DND-41 (cell line): ENCODE measurements at places on chromosomes 4 and X.

DNA sequence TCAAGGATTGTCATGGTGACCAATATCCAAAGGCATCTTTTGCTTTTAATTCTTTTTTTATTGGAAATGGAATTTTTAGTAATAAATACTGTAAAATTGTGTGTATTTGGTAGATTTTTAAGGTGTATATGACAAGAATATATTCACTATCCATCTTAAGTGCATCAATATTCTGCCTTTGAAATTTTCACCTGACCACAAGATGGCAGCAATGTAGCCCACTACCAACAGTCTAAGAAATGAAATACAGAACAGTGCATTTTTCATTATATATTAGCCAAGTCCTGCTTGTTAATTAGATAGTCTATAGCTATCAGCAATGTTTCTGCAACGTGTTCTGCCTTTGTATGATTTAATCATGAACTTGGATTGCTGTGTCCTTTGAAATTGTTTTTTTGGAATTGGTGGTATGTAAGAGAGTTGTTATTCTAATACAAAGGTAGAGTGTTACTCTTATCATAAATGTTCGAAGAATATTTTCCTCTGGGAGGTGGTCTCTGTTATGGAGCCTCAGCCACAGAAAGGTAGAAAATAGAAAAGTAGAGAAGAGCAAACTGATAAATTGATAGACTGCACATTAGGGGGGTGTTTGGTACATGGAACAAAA lies 38.2 kb downstream of the HPGDS start:
- peak; percentile 35 for DNase-seq
- H3K27ac ChIP-seq = no peak overlapping the region
- H3K4me1 ChIP-seq = no peaks in the 10 kb centered on the region
- H3K27me3 ChIP-seq = no peaks in the 10 kb centered on the region

DNA sequence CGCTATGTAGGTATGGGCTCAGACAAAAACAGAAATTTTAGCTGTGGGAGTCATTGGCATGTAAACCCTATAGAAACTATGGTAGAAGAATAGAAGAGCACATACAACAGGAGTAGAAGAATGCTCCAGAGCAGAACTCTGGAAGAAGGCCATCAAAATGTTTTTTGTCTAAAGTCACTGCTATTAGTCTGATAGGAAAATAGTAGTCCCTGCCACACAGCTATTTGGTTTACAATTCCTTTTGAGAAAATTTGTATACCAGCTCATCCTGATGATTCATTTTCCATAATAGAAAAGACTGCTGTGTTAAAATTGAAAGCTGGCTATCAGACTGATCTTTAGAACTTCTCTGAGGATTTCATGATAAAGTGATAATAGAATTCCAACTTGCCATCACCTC lies 32.8 kb upstream of the ADAD1 start:
- H3K27ac ChIP-seq = no peak overlapping the region
- H3K36me3 ChIP-seq = peaks cover 49% of the 10 kb centered on the region; the same call in 1 of the 2 replicates
- H3K4me1 ChIP-seq = no peaks in the 10 kb centered on the region
- DNase-seq = no peak
- no peaks in the 10 kb centered on the region for H3K27me3 ChIP-seq
- H3K4me3 ChIP-seq = no peak overlapping the region

GRCh38 chrX:136271300-136271699 lies 20.1 kb upstream of the MAP7D3 start:
- no peaks in the 10 kb centered on the region for H3K4me1 ChIP-seq
- no peak overlapping the region for H3K4me3 ChIP-seq
- no peaks in the 10 kb centered on the region for H3K27me3 ChIP-seq
- no peaks in the 10 kb centered on the region for H3K36me3 ChIP-seq

- peaks cover 34% of the 10 kb centered on the region for H3K4me1 ChIP-seq
- no peak overlapping the region for H3K4me3 ChIP-seq
- no peaks in the 10 kb centered on the region for H3K27me3 ChIP-seq
- DNase-seq = no peak
- H3K27ac ChIP-seq = no peak overlapping the region
Measured at GRCh38 chr4:6672131-6672530, 21.5 kb upstream of the S100P start.

DNA sequence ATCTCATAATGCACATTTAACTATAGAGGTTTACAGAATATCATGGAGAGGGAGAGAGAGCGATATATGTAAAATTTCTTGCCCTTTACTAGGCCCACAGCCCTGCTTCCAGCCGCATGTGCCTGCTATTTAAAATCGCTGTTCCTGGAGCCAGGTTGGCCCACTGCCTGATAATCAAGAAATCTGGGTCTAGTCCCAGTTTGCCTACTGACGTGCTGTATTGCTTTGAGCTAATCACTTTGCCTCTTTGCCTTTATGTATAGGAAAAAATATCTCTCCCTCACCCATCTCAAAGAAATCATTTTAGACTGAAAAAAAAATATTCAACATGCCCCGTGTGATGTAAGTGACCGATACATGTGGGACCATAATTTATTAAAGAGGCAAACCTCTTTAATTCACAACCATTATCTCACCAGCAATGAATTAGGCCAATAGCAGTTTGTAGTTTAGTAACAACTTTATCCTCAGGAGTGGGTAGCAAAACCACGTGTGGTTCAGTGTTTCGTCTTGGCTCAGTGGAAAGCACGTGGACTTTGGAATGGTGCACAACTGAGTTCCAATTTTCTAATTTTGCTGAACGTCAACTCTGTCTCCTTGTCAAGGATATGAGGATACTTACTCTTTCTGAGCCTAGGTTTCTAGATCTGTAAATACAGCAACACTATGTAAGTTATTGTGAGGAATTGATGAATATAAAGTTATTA lies 62.6 kb downstream of the GRXCR1 start:
- H3K27ac ChIP-seq = no peak overlapping the region
- no peaks in the 10 kb centered on the region for H3K36me3 ChIP-seq
- no peaks in the 10 kb centered on the region for H3K27me3 ChIP-seq
- DNase-seq = no peak

DNA sequence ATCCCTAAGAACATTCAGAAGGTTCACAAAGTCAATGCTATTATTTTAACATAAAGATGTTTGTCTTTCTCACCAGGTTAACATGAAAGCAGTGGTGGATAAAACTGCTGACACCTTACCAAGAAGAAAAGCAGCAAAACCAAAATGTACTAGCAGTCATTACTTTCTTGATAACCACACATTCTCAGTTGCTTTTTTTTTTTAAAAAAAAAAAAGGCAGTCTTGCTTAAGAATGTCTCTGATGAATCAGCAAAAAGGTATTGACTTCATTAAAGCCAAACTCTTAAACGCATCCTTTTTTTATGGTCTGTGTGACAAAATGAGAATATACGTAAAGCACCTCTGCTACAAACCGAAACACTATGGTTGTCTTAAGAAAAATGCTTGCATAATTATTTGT lies 31.9 kb downstream of the CDKL2 start:
- H3K4me1 ChIP-seq = no peaks in the 10 kb centered on the region
- no peaks in the 10 kb centered on the region for H3K36me3 ChIP-seq
- no peaks in the 10 kb centered on the region for H3K27me3 ChIP-seq
- no peak overlapping the region for H3K4me3 ChIP-seq

- H3K27ac ChIP-seq = no peak overlapping the region
- H3K27me3 ChIP-seq = no peaks in the 10 kb centered on the region
- no peak for DNase-seq
- H3K4me3 ChIP-seq = no peak overlapping the region
Measured at GRCh38 chr4:24768604-24769003, 26.8 kb upstream of the SOD3 start.

- no peaks in the 10 kb centered on the region for H3K27me3 ChIP-seq
- no peaks in the 10 kb centered on the region for H3K4me1 ChIP-seq
- no peaks in the 10 kb centered on the region for H3K36me3 ChIP-seq
Measured at GRCh38 chr4:168708108-168708507, 211.3 kb downstream of the PALLD start.

GRCh38 chr4:111562826-111563225 lies 582.4 kb upstream of the FAM241A start:
- H3K36me3 ChIP-seq = no peaks in the 10 kb centered on the region
- no peaks in the 10 kb centered on the region for H3K27me3 ChIP-seq
- no peaks in the 10 kb centered on the region for H3K4me1 ChIP-seq
- no peak for DNase-seq

GRCh38 chrX:15170927-15171326 lies 99.0 kb downstream of the ASB9 start:
- no peak for DNase-seq
- H3K36me3 ChIP-seq = no peaks in the 10 kb centered on the region
- H3K4me1 ChIP-seq = no peaks in the 10 kb centered on the region
- H3K27ac ChIP-seq = no peak overlapping the region

DNA sequence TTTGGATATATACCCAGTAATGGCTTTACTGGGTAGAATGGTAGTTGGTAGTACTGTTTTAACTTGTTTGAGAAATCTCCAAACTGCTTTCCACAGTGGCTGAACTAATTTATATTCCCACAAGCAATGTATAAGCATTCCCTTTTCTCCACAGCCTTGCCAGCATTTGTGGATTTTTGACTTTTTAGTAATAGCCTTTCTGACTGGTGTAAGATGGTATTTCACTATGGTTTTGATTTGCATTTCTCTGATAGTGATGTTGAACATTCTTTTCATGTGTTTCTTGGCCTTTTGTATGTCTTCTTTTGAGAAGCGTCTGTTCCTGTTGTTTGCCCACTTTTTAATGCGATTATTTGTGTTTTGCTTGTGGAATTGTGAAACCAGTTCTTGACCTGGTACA lies 290.5 kb downstream of the BMPR1B start:
- no peak for DNase-seq
- no peaks in the 10 kb centered on the region for H3K27me3 ChIP-seq
- no peak overlapping the region for H3K27ac ChIP-seq
- no peaks in the 10 kb centered on the region for H3K36me3 ChIP-seq

- no peaks in the 10 kb centered on the region for H3K4me1 ChIP-seq
- DNase-seq = no peak
- no peaks in the 10 kb centered on the region for H3K27me3 ChIP-seq
- H3K27ac ChIP-seq = no peak overlapping the region
- no peaks in the 10 kb centered on the region for H3K36me3 ChIP-seq
Measured at GRCh38 chrX:111328858-111329257, 58.6 kb upstream of the CAPN6 start.

DNA sequence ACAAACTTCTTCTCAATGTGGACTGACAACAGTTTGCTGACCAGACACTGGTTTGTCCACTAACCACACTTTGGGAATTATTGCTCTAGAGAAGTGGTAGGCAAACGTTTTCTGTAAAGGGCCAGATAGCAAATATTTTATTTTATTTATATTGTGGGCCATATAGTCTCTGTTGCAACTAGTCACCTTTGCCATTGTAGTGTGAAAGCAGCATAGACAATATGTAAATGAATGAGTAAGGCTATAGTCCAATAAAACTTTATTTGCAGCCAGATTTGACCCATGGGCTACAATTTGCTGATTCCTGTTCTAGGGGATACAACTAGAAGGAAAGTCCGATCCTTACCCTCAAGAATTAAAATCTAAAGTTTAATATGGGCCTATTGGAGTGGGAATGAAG lies 14.5 kb downstream of the TSPAN7 start:
- DNase-seq = no peak
- no peaks in the 10 kb centered on the region for H3K36me3 ChIP-seq
- no peak overlapping the region for H3K4me3 ChIP-seq
- no peaks in the 10 kb centered on the region for H3K27me3 ChIP-seq

DNA sequence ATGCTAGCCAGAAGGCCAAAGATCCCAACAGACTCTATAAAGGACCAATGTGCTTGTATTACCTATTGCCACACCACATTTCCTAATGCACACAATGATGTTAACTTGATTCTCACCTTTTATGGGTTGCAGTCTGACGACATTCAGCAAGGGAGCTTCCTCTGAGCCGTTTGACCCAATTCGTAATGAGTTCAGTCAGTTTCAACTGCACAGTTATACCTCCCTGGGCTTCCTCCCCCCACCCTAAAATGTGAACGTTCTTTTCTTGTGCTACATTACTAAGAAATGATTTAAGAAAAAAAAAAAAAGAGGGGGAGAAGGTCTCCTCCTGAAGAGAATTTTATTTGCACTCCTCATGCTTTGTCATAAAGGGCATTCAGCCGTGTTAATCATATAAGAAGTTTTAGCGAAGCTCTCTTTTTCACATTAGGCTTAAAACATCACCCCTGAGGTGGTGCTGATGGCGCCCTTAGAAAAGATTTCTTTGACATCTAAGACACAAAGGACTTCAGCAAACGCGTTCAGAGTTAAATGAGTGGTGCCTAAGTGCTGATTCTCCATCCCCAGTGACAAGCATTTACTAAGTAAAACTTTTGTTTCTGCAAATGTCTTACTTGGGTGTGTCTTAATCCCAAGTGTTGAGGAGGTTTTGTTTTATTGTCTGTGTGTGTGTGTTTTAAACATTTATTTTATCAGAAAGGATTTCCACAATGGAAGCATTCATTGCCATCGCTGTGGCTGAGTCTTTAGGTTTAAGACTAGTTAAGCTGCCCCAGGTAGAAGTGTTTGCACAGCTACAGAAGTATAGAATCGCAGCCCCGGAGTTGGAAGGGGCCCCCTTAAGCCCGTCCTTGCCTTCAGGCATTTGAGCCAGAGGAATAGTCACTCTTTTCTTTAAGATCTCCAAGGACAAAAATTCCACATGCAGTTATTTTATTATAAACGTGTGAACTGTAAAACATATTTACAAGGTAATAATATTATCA lies 15.2 kb upstream of the GPC3 start:
- no peaks in the 10 kb centered on the region for H3K27me3 ChIP-seq
- H3K27ac ChIP-seq = no peak overlapping the region
- no peaks in the 10 kb centered on the region for H3K36me3 ChIP-seq
- no peaks in the 10 kb centered on the region for H3K4me1 ChIP-seq

DNA sequence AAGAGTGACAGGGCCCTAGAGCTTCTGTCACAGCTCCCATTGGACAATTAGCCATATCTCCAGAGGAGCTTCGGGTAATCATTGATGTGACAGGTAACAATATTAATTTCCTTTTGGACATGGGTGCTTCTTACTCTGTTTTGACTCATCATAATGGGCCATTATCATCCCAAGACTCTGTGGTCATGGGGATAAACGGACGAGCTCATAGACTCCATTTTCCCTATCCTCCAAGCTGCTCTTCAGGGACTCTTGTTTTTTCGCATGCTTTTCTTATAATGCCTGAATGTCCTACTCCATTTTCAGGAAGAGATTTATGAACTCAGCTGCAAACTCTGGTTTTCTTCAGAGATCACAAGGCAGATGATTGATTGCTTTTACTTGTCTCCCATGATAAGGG lies 17.0 kb upstream of the UGT2B17 start:
- no peak for DNase-seq
- no peaks in the 10 kb centered on the region for H3K4me1 ChIP-seq
- no peak overlapping the region for H3K27ac ChIP-seq

- H3K27me3 ChIP-seq = no peaks in the 10 kb centered on the region
- no peak overlapping the region for H3K27ac ChIP-seq
- DNase-seq = no peak
- no peak overlapping the region for H3K4me3 ChIP-seq
- no peaks in the 10 kb centered on the region for H3K36me3 ChIP-seq
- peaks cover 7% of the 10 kb centered on the region for H3K4me1 ChIP-seq
Measured at GRCh38 chrX:123807835-123808416, 51.9 kb upstream of the XIAP start.

GRCh38 chrX:46712764-46713163 lies 46.2 kb downstream of the SLC9A7 start:
- no peaks in the 10 kb centered on the region for H3K36me3 ChIP-seq
- no peaks in the 10 kb centered on the region for H3K27me3 ChIP-seq
- no peak overlapping the region for H3K27ac ChIP-seq
- DNase-seq = no peak
- no peaks in the 10 kb centered on the region for H3K4me1 ChIP-seq
- H3K4me3 ChIP-seq = no peak overlapping the region

GRCh38 chrX:8987672-8988250 lies 46.2 kb downstream of the FAM9B start:
- H3K4me1 ChIP-seq = no peaks in the 10 kb centered on the region
- no peaks in the 10 kb centered on the region for H3K27me3 ChIP-seq
- DNase-seq = no peak
- H3K27ac ChIP-seq = no peak overlapping the region

GRCh38 chr4:48311896-48312295 lies 29.4 kb upstream of the SLAIN2 start:
- no peak overlapping the region for H3K27ac ChIP-seq
- H3K36me3 ChIP-seq = no peaks in the 10 kb centered on the region
- H3K27me3 ChIP-seq = no peaks in the 10 kb centered on the region
- no peak overlapping the region for H3K4me3 ChIP-seq
- DNase-seq = no peak
- H3K4me1 ChIP-seq = no peaks in the 10 kb centered on the region
